ENCODE measurements at places on chromosomes 5 and 9.

DNA sequence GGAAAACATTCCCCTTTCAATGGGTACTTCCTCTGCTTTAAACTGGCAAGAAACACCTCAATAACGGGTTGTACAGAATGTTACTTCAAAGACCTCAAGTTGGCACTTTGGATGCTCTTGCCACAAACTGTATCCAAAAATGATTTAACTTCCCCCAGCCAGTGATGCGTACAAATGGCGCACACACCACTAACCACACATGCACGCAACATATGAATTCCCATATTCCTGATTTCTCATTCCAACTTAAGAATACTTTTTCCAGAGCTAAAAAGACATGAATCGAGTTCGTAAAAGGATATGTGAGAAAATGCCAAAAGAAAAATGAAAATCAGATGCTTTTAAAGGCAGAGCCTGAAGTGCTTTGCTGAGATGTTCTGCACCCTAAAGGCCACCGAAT, 388.0 kb upstream of the PIK3R1 start:
- no peak for DNase-seq

DNA sequence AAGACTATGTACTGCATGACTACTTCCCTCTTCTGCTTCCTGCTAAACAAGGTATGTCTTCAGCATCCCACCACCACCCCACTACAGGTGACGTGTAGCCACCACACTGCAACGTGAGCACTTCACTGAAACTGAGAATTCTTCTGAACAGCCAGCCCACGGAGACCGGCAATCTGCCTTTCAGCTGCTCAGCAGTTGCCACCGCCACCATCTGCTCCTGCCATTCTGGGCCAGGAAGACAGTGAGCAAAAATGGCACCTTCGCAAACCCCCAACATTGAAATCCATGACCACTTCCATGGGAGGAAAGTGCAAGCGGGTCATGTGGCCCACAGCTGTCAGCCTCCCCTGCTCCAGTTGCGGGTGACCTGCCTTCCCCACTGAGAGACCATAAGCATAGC, 443.4 kb upstream of the ST8SIA4 start:
- no peak for DNase-seq

DNA sequence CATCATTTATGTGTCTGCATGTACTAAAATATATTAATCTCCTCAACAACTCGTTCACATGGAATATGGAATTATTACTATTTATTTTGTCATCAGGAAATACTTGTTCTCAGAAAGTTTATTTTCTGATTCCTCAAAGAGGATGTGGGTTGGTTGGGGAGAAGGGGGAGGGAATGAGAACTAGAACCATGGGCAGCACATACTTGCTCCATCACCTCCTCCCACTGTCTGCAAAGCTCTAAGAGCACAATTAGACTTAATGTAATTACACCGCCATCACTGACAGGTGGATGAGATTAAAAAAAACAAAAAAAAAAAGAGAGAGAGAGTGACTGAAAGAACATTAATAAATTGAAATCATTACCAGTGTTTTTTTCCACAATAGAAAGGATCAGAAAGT, 98.2 kb downstream of the OXCT1 start:
- no peak for DNase-seq

DNA sequence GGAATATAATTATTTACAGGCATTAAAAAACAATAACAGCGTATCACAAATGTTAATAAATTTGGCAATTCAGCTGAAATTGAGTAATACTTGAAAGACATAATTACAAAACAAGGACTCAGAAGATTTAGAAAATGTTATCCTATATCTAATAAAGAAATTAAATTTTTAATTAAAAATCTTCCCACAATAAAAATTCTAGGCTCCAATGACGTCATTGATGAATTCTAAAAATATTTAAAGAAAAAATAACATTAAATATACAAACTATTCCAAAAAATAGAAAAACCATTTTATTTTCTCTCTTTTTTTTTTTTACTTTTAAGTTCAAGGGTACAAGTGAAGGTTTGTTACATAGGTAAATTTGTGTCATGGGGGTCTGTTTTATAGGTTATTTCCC, 161.5 kb downstream of the ADAMTS6 start:
- no peak for DNase-seq

DNA sequence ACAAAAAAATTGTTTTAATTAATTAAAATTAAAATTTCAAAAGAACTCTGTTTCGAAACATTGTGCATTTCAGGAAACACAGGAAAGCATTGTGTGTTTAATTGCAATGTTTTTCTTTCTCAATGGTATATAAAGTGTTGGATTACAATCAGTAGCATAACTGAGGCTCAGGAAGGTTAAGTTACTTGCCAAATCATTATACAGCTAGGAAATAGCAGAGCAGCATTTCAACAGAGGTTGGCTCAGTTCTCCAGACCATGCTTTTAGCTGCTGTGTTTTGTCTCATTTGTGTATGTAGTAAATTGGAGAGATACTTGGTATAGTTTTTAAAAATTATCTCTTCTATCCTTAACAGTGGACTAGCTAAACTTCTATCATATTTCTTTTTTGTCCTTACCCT, 30.0 kb upstream of the CAMLG start:
- no peak for DNase-seq

Measured in stimulated activated CD8-positive, alpha-beta memory T cell treated with anti-CD3 and anti-CD28 coated beads, Interleukin-15, amount 100 ng/mL, for 4 hours (primary cell).